Suppressor macrophage treated with lipopolysaccharide for 1 hour (primary cell): ENCODE measurements at places on chromosomes 4 and X.

GRCh38 chr4:54741202-54741601 lies 83.4 kb downstream of the KIT start:
- DNase-seq, result no peak

- DNase-seq, result no peak
Observed at GRCh38 chr4:11470438-11471045, 41.8 kb upstream of the HS3ST1 start.

DNA sequence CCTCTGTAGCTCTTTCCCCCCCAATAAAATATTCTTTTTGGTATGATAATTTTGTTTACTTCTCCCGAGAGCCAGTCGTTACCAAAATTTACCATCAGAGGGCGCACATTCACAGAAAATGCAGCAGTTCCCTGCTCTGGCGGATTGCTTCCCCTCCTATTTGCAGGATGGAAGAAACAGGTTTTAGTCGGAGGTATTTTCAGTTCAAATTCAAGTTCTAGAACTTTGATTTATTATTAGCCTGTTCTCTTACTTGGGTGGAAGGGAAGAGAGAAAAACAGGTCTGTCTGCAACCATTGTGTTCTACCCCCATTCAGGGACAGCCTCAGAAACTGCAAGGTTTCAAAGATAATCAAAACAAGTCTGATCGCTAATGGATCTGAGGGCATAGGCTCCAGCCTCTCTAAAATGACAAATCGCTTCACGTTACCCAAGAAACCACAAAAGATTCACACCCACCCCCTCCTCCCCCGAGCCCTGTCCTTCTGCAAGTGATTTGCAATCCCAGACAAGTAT lies 263.8 kb upstream of the RPS6KA3 start:
- DNase-seq, result peak; percentile 57

DNA sequence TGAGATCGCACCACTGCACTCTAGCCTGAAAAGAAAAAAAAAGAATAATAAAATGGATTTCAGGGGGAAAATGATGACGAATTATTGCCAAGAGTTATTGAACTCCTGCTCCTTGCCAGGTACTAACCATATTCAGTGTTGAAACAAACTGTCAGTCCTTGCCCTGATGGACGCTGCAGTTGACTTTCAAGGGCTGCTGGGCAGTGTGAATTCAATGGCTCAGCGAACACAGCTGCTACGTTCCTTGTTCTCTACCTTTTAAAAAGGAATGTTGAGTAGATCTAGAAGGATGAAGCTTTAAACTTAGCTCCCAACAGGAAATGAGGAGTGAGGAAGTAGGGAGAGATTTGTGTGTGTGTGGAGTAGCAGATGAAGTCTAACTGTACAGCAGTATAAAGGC lies 2.7 kb downstream of the LIMCH1 start:
- no peak for DNase-seq

DNA sequence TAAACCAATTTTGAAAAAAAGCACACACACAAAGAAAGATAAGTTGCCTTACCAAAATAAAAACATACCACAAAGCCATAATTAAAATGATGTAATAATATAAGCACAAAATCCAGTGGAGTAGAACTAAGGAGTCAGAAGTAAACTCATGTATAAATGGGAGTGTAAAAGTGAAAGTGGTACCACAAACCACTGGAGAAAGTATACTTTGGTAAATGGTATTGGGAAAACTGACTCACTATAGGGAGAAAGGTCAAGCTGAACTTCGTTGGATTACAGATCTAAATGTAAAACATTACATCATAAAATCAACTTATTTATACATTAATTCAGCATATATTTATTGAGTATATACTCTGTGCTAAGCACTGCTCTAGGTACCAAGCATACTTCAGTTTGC lies 46.3 kb upstream of the HHIP start:
- DNase-seq, result no peak

GRCh38 chr4:47913861-47914219 lies 543 bp downstream of the NFXL1 start:
- DNase-seq, result peak; percentile 21

DNA sequence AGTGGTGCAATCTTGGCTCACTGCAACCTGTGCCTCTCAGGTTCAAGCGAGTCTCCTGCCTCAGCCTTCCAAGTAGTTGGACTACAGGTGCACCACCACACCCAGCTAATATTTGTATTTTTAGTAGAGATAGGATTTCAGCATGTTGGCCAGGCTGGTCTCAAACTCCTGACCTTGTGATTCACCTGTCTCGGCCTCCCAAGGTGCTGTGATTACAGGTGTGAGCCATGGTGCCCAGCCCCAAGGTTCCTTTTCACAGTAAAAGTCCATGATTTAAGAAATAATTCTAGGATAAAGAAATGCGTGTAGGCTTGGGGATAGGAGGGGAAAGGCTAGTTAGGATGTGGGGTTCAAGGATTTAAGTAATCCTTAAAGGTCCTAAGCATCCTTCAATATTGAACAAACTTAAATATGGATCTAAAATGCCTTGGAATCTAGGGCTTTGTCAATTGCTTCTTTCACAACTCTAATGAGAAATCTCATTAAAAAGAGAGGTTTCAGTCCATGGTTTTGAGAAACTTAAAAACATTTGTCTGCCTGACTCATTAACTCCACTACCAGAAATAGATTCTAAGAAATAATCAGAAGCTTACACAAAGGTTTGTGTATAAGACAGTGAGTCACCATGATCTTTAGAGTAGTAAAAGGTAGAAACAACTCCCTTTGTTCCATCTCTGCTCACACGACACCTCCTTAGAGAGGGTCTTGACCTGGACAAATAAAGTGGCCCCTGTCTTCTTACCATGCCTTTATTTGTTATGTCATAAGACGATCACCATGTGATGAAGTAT lies 203.2 kb downstream of the PTTG2 start:
- DNase-seq, result no peak

- no peak for DNase-seq
Observed at GRCh38 chrX:134244043-134244442, 7.1 kb downstream of the CCDC160 start.

DNA sequence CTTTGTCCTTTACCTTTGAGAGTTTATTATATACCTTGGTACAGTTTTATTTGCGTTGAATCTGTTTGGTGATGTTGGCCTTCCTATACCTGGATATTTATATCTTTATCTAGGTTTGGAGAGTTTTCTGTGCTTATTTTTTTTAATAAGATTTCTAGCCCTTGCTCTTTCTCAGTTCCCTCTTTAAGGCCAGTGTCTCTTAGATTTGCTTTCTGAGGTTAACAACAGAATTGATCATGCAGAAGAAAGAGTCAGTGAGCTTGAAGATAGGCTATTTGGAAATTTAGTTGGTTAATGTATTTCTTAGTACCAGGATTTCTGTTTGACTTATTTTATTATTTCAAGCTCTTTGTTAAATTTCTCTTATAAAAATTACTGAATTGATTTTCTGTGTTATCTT lies 12.7 kb upstream of the TAF7L start:
- DNase-seq, result no peak

- DNase-seq, result peak; percentile 69
Observed at GRCh38 chrX:23694606-23695005, 27.3 kb downstream of the PRDX4 start.

- DNase-seq, result peak; percentile 23
Observed at GRCh38 chrX:141176586-141177451, at the start of gene LDOC1. TSS of gene LDOC1 (minus strand) at chrX:141177129. CDS start at chrX:141177021, 108 bp downstream.

DNA sequence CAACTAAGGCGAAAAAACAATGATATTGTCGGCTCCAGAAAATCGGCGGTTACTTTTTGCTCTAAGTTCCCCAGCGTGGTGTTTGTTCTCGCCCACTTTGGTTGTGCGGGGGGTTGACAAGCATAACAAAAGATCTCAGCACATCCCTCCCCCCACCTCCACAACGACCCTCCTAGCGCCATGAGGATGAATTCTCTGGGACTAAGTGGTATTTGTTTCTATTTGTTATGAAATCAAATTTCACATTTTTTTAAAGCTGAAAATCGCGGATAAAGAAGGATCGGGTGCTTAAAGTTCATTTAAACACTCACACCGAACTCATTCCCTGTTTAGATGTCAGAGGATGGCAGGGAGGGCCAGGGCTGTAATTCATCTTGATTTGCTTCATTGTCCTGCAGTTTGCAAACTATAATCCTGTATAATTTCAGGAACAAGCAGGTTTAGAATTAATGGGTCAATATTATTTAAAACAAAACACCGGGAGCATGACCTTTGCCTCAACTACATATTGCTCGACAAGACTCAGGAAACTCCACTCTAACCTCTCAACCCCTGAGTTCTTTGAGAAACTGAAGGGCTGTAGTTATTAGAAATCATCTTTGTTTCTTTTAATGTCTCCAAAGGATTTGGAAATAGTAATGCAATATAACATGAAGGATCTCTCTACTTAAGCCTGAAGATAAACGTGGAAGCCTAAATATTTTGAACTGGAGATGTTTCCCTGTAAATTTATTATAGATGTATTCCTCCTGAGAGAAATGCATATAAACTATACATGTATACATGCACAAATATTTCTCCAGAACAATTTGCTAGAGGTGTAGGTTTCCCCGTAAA lies 6.4 kb downstream of the PITX2 start:
- no peak for DNase-seq

- DNase-seq, result no peak
Observed at GRCh38 chr4:18934197-18934596, 912.6 kb upstream of the LCORL start.

DNA sequence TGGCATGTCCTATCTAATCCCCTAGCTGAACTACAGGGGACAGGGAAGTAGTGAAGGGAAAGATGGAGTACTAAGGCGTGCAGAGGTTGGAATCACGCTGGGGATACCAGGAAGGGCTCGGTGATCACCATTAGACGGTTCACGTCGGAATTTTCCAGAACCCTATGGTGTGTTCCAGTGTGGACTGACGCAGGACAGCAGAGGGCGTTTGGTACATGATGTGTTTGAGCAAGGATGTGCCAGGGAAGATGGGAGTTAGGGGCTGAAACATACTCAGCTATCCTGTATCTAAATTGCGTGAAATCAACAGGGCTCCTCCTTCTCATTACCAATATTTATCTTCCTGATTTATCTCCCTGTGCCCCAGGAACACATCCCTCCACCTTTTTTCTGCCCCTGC lies 33.7 kb downstream of the PRPS2 start:
- DNase-seq, result no peak

GRCh38 chr4:8278009-8278395 lies 8.4 kb downstream of the HTRA3 start:
- no peak for DNase-seq

DNA sequence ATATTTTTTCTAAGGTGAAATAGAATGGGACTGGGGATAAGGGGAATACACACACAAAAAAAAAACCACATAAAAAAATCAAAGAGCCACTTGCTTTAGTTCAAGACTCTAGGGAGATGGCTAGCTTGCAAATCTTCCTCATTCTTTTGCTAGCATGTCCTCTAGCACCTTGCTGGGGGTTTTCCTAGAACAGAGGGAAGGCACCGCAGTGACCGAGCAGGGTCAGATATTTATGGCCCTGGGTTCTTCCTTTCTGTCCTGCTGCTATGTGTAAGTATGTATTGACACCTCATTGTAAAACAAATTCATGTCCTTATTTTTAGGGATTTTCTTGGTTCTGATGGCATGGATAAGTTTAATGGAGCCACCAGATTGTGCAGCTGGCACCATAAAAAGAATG lies 81.2 kb downstream of the SHISA3 start:
- no peak for DNase-seq

- no peak for DNase-seq
Observed at GRCh38 chrX:56793112-56793430, 64.0 kb downstream of the NBDY start.

- no peak for DNase-seq
Observed at GRCh38 chrX:51332188-51332942, at the start of gene NUDT10. TSS of gene NUDT10 (plus strand) at chrX:51332822. CDS start at chrX:51332966, 144 bp downstream.

DNA sequence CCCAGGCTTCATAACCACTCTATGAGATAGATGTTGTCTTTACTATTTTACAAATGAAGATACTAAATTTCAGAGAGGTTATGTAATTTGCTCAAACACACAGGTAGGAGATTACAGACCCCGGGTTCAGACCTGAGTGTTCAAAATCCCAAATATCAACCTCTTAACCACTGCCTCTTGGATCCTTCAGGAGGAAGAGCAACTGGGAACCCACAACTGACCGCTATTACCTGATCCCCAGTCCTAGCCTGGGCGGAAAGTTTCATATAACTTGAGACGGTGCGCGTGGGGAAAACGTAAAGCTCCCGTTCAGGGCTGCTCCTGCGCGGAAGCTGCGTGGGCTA lies 8.9 kb upstream of the PRDM8 start:
- DNase-seq, result peak; percentile 14

- no peak for DNase-seq
Observed at GRCh38 chr4:81039351-81039972, 9.0 kb downstream of the BMP3 start.

GRCh38 chr4:185282968-185283367 lies 73.6 kb downstream of the SNX25 start:
- peak; percentile 13 for DNase-seq

DNA sequence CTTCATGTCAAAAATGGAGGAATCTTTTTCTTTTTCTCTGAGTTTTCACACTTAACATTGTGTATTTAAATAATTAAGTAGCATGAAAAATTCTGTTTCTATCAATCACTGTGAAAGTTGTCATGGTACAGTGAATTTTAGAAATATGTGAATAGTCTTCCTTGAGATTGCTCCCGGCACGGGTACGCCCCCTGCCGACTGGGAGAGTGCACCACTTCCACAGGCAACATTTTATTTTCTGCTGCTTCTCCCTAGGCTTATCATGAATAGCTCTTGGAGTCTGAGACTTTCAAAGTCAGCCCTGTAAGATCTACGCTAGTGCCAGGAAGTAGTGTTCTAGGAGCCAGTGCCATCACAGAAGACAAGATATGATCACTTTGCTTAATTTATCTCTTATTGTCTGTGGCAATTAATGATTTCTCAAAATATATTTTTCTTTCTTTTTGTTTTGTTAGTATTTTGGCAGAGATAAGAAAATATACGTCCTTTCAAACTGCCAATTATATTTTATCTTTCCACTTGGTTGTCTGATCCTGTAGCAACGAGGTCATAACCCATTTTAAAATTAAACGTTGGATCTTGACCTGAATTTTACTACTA lies 763.8 kb upstream of the AADAT start:
- peak; percentile 40 for DNase-seq

GRCh38 chr4:2281575-2282343 lies 19.9 kb upstream of the MXD4 start:
- DNase-seq, result peak; percentile 33

DNA sequence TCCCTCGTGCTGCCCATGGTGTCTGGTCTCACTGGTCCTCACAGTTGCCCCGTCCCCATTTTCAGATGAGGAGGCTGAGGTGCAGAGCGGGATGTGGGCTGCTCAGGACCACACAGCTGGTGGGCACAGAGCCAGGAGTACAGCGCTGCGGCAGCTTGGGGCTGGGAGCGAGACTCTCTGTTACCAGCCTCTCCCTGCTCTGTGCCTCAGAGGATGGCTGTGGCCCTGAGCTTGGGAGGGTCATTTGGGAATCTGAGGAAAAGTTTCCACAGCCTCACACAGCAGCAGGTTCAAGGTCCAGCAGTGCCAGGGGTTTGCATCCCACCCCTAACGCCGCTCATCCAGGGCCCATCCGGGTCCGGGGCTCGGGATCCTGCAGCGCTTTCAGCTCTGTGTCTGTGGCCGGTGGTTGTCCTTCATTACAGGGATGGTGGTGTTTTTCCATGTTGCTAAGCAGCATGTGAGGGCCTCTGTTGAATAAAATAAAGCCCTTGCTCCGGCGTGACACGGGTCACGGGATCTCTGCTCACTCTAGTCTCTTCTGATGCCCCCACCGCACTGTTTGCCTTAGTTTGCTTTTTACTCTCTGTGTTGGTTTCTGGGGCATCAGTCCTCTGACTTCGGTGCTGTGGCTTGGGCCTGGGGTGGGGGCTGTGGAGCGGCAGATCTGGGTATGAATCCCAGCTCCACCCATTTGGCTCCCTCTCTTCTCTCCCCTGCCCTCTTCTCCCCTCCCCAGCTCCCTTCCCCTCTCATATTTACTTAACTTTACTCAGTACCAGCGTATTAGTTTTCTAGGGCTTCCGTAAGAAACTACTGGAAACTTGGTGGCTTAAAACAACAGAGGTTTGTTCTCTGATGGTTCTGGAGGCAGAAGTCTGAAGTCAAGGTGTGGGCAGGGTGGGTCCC lies 6.5 kb downstream of the WFS1 start:
- no peak for DNase-seq
